PC-9 (cell line): ENCODE measurements at places on chromosomes 5 and 9. TPM values are rescaled to one million over a fixed set of nuclear protein-coding genes. Genes with fewer than 3 reads are reported as not detected.

C1QTNF2 gene
- 0.15 and 0.20 TPM in 2 replicates for total RNA-seq

ARL10 gene
- total RNA-seq: 0.85 and 1.2 TPM in 2 replicates

SLC22A4 gene
- total RNA-seq: 4.2 and 4.9 TPM in 2 replicates

WDR38 gene
- not detected in 2 replicates for total RNA-seq

FLT4 gene
- total RNA-seq: not detected in 2 replicates

ICE1 gene
- total RNA-seq: 59.1 and 68.4 TPM in 2 replicates
